ENCODE measurements at places on chromosomes 2 and 18.

DNA sequence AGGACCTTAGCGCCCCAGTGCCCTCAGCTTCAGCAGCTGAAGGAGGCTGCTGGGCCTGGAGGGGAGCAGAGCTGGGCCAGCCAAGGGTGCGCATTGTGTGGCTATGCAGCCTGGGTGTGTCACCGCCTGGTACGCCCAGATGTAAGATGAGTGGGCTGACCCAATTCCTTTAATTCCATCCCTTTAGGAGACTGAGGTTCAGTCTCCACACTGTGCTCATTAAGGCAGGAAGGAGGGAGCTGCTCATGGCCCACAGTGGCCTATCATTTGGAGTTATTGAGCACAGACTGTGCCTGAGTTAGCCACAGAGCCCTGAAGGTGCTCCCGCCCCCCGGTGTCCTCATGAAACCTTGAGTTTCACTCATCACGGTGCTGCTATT, 194.1 kb upstream of the GLI2 start:
- DNase-seq, result no peak

DNA sequence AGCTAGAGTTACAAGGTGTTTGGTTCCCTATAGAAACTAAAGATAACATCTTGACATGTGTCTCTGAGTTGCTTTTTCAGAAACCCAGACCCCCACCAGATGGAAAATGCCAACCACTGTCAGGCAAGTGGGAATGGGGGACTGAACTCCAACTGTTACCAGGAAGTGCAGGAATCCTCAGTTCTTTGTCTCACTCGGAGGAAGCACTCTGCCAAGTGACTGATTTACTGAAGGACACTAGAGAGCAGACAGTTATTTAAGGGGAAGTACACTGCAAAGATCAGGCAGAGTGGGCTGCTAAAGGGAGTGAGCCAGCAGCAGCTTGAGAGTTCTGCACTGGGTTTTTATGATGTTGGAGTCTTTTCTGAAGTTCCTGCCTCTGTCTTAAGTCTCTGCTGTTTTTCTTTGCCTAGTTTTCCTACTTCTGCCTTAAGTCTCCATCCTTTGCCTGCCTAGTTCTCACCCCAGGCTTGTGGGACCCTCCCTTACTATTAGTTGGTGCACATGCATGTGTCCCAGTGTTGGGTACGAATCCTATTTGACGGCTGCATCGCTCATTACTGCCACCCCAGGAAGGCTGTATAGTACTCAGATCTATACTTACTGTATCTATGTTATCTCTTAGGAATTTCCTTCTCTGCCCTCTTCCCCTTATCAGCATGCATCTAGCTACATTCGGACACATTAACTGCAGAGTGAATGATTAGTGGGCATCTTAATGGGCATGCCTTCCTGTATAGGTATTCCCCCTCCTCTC, 97.1 kb downstream of the TEX51 start:
- DNase-seq, result no peak

GRCh38 chr2:112777036-112777435, 7.3 kb downstream of the IL1A start:
- no peak for DNase-seq

DNA sequence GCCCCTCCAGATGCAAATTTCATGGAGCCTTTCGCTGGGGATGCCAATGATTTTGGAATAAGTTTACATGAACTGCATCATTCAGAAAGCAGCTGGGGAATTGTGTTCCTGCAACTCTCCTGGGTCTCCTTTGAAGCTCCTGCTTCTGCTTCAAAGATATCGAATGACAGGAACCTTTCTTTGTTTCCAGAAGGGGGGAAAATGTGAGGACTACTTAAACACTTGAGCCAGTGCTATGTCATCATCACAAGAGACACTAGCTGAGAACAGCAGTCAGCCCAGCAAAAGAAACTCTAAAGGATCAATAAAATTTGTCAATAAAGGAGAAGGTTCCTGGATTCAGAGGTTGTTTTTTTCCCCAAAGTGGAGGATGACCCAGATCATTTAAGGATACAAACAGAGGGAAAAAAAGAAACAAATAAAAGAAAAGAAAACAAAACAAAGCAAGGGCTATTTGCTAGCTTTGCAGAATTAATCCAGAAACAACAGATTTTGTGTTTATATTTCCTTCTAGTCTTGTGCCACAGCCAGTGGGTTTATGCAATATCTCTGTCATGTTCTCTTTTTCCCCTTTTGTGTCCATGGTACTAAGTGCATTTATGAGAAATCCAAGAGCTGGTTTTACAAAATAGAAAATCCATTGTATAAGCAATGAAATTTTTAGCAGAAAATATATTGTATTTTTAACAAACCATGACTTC, 463.7 kb downstream of the CDH2 start:
- no peak for DNase-seq

DNA sequence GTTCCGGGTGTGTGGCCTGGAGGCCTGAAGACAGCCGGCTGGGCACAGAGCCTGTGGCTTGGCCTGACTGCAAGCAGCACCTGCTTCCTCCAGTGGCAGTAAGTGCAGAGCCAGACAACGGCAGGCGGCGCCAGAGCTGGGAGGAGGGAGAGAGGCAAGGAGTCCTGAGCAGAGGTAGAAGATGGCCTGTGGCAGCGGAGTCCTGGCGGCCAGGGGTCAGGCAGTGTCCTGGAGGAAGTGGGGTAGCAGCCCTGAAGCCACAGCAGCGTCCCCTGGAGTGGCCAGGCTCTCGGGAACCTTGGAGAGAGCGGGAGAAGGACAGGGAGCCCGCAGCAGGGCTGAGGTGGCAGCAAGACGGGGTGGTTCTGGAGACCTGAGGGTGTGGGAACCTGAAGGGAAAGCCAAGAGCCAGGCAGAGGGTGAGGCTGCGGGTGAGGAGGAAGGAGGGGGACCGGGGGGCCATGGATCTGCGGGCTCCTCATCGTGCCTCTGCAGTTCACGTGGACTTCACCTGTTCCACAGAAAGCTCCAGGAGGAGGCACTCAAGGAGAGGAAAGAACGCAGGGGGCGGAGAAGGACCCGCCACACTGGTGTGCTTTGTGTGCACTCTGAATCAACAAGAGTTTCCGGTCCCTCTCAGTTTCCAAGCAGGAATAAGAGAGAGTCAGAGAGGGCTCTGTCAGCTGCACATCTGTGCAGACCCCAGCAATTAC, 85.9 kb downstream of the USP40 start:
- no peak for DNase-seq

- no peak for DNase-seq
Observed at GRCh38 chr2:239634769-239635168, 233.9 kb upstream of the HDAC4 start.

DNA sequence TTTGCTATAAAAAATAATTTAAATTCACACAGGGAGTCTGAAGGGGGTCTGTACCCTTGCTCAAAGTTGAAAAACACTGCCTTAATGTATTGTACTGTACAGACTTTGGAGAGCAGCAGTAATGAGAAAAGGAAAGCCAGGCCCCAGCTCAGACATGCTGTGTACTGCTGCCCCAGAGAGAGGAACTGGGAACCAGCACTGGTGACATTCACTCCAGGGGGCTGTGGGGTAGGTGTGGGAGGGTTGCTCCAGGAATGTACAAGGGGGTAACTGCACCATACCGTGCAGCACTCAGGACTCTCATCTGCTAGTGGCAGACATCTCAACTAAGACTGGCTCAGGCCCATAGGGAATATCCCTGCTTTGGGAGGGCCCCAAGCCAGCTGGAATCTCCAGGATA, 146.0 kb upstream of the RMP24 start:
- DNase-seq, result no peak

- DNase-seq, result no peak
Observed at GRCh38 chr2:233133239-233133638, 73.1 kb downstream of the INPP5D start.

DNA sequence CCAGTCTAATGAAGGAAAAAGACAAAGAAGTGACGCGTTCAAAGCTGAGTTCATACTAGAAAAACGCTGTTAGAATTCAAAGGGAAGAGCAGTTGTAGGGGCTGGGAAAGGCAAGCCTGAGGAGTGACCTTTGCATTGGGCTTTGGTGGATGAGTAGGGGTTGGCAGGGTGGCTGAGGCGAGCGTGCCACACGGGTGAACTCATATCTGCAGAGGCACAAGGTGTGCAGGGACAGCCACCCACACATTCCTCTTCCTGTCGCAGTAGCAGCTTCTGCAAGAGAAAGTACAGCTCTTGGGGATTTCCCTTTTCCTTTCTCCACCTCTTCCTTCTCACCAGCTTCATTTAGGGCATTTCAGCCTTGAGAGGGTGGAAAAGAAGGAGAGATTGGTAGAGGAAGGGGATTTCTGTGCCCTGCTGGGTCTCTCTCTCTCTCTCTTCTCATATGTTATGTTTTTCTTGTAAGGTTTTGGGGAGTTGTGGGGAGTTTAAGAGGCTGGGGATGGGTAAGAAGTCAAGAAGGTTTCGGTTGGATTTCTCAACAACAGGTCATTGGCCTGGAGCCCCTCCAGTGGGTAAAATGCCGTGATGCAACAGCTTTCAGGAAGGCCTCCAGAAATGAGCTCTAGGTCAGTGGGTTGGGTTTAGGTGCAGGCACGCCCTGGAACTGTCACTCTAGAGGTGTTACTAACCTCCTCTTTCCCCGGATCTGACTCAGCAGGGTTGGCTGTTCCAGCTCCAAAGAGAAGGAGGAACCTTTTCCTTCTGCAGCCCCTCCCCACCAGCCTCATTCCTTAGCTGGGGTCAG, 40.1 kb downstream of the ODC1 start:
- DNase-seq, result peak; percentile 54

DNA sequence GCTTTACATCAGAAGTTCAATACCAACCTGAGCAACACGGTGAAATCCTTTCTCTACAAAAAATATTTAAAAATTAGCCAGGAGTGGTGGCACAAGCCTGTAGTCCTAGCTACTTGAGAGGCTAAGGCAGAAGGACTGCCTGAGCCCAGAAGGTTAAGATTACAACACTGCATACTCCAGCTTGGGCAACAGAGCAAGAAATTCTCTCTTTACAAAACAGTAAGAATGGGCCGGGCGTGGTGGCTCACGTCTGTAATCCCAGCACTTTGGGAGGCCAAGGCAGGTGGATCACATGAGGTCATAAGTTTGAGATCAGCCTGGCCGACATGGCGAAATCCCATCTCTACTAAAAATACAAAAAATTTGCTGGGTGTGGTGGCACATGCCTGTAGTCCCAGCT, 113.2 kb downstream of the USP34 start:
- DNase-seq, result no peak

- DNase-seq, result peak; percentile 79
Observed at GRCh38 chr2:74440378-74441169, 1.2 kb downstream of the RTKN start.

DNA sequence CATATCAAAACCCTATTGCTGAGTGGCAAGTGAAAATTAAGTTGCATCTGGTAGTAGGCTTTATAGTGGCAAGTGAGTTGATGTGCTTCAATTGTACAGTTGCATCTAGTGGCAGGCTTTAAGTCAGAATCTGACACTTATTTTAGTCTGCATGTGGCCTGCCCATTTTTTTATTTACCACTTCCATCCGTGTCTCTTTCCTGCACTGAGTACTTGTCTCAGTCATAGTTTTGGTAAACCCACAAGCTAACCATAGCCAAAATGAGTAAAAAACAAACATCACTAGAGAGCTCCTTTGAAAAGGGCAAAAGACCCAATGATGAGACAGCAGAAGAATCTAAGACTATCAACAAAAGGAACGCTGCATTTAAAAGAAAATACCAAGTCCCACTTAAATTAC, 96.0 kb upstream of the CRACDL start:
- no peak for DNase-seq

DNA sequence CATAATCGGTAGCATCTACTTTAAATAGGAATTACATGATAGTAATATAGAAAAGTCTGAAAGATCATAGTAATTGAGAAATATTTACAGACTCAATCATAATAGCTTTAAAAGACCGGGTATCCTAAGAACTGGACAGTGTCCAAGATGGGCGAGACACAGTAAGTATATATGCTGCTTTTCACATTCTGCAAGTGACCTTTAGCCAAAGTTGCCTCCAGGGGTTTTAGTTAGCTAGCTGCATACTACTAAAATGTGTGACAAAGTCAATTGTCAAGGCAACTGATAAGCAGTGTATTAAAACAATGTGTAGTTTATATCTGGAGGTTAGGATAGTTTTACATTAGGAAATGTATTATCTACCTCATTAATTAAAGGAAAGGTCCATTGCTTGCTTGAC, 24.6 kb downstream of the CD302 start:
- no peak for DNase-seq

DNA sequence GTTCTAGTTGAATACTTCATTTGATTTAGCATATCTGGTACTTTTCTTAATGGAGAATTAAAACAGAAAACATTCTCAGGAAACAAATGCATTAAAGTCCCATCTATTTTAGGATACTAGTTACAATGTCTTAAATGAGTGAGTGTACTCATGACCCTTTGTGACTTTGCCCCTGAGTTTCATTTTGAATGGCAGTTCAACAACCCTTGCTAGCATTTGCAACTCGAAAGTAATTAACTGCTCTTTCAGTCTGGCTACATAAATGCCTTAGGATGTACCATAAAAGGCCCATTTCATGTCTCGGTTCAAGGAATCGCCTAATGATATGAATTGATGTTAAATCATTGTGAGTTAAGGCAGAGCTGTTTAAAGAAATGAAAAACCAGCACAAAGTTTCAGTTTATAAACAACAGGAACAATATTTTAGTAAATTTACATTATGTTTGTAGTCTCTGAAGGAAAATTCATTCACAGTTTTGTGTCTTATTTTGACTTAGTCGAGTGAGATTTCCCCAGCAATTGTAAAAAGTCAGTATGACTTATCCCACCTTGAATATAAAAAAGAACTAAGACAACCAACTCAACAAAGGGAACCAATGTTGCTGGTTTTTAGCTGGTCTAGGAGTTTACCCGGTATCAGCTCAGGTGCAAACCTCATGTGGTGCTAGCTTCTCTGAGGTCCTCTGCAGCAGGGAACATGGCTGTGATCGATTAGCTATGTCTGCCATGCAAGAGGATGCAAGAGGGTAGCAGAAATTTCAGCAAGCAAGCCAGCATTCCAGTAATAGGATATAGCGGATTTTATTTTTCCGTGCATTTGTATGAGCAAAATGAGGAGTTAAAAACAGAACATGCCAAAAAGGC, 386.2 kb downstream of the PTPRM start:
- no peak for DNase-seq

- DNase-seq, result no peak
Observed at GRCh38 chr2:24623535-24623934, 132.5 kb downstream of the NCOA1 start.

Data from T1000 (cell line).